HTR-8/SVneo (cell line): ENCODE measurements at places on chromosomes 16 and 17.

- DNase-seq = no peak
Observed at GRCh38 chr16:13560151-13560550, 359.8 kb upstream of the ERCC4 start.

DNA sequence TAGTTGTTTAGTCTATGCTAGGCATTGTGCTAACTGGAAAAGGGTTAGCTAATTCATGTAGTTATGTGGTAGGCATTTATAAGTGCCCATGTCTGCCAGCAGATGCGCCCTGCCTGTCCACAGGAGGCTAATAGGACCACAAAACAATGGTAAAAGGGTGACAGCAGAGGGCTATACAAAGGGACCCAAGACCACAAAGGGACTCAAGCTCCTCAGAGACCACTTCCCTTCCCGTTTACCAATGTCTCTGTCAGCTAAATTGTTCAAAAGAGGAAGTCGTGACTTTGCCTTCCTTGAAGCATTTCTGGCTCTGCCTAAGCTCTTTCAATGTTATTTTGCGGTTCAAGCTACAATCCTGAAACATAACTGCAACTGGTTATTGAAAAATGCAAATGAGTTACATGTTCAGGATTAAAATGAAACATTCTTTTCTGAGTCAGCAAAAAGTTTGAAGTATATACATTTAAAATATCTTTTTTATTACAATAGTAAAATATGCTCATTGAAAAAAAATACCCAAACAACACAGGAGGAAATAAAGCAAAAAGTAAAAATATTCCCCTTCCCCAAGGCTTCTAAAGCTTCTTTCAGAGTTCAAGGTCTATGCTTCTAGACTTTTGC is 149.2 kb downstream of the MAF start:
- no peak for DNase-seq

- peak; percentile 90 for DNase-seq
Observed at GRCh38 chr17:19004421-19005136, at the start of gene FAM83G. TSS of gene FAM83G (minus strand) at chr17:19004764. CDS start at chr17:19004041, 723 bp downstream.

GRCh38 chr16:48123104-48123788 is 32.5 kb downstream of the ABCC12 start:
- peak; percentile 87 for DNase-seq

- DNase-seq = no peak
Observed at GRCh38 chr17:9532715-9533114, 42.9 kb downstream of the STX8 start.

GRCh38 chr16:86085795-86086194 is 186.8 kb downstream of the IRF8 start:
- no peak for DNase-seq

- no peak for DNase-seq
Observed at GRCh38 chr16:74740795-74741304, 33.8 kb downstream of the FA2H start.

DNA sequence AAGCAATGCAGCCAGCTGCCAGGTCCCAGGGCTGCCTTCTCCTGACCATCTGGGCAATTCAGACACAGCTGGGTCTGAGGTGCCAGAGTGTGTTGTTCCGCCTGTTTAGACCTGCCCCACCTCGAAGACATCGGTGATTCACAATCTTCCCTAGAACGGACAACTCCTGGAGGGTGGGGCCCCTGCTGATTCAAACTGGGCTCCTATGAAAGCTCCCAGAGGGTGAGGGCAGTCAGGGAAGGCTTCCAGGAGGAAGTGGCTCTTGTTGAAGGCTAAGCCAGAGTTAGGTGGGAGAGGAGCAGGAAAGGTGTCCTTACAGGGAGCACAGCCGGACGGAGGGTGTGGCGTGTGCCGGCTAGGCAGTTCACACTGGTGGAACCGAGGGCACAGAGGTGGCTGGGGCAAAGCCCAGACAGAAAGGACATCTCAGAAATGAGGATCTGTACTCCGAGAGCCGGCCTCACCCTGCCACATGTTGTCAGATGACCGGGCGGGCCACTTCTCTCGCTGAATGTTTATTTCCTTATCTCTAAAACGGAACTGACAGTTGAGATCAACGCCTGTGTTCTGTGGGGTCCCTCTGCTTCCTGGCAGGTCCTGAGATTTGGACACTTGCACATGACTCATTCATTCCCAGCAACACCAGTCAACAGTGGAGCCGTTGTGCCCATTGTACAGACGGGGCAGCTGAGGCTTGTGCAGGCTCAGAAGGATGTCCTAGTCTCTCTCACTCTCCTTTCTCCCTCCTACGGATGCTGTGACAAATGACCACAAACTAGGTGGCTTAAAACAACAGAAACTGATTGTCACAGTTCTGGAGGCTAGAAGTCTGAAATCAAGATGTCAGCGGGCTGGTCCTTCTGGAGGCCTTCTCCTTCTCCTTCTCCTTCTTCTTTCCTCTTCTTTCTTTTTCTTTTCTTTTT is 26.9 kb upstream of the LITAF start:
- DNase-seq = no peak

- peak; percentile 94 for DNase-seq
Observed at GRCh38 chr17:78390241-78391050, 12.0 kb downstream of the PGS1 start.

DNA sequence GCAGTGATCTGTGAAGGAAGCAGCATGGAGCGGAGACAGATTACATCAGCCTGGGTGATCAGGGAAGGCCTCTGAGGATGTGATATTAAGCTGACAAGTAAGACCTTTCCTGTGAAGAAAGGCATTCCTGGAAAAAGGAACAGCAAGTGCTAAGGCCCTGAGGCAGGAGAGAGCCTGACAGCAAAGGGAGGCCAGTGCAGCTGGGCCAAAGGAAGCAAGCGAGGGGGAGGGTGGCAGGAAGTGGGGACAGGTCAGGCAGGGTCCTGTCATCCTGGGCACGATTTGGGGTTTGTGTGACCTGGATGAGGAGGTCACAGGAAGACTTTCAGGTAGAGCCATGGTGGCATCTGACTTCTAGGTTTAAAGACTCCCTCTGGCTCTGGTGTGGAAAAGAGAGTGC is 12.3 kb downstream of the CPNE2 start:
- no peak for DNase-seq

DNA sequence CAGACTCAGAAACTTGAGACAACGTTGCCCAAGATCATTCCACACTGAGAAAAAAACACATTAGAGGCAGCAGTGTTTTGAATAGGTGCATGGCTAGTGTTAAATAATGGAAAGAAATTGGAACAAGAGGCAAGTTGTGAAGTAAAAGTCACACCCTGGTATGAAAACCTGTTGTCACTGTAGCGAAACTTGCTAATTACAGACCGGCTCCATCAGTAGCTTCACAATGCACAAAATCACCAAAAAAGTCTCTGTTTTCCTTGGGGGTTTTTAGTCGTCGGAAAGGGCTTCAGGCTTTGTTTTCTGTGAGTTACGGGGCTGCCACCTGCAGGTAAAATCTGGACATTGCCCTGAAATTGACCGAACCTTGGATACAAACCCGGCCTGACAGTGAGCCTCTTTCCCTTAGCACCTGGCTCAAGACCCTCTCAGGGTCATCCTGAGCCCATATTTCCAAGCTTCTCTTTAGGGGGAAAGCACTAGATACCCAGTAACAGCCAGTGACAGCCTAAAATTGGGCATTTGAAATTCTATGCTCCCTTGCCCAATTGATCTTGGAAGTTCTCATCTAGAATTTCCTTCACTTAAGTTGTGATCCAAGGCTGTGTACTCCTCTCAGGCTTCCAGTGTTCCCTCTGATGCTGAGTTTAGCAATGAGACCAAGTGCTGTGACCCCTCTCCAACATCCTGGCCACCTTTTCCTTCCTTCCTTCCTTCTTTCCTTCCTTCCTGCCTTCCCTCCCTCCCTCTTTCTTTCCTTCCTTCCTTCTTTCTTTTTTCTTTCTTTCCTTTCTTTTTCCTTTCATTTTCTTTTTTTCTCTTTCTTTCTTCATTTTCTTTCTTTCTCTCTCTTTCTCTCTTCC is 7.2 kb upstream of the GRB2 start:
- DNase-seq = peak; percentile 77

- DNase-seq = no peak
Observed at GRCh38 chr17:77507111-77507885, 366.5 kb downstream of the SEC14L1 start.

DNA sequence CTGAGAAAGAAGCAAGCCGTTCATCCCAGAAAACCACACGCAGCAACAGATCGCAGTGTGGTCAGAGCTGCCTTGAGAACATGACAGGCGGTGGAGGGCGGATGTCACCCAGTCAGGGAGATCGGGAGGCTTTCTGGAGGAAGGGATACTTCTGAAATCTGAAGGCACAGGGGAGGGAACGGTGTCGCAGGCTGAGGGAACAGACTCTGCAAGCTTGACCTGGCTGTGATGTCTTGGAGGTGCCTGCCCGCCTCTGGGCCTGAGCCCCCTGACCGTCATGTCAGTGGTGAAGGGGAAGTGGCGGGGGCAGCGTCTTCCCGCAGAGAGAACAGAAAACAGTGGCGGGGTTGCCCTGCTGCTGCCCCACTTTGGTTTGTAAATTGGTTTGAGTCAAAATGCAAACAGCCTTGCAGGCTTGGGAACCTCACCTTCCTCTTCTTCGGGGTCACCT is 8.1 kb upstream of the ATP2A3 start:
- DNase-seq = no peak

DNA sequence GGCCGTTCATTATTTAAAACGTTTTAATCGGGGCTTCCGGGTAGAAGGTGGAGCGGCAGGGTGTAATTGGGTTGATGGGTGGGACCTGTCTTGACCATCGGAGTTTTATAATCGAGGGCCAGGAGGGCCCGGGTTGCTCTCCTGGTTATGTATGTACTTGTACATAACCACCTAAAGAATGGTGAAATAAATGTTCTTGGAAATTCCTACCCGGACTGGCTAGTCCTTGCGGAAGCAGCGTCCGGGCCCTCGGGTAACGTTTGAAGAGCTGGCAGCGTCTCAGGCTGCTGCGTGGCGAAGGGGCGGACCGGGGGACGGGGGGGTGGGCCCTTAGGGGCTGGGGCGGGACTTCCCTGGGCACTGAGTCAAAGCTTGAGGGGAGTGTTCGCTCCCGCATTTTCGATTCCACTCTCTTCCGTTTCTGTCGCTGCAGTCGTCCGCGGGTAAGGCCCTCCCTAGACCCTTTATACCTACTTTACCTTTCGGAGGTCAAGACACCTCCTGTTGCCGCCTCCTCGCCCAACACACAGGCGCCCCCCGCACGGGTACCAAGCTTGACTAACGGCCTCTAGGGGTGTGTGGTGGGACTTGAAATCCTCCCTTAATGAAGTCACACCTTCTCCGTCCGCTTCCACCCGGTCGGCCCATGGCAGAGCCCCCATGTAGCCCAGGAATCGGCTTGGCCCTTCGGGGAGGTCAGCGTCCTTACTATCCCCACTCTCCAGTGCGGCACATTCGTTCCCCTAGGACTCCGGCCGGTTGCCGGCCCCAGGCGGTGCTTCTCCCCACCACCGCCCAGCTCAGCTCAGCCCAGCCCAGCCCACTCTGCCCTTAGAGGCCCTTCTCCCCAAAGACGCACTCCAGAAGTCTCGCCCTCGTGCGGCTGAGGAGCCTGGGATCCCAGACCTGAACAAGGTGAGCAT is at the start of gene TMEM106A:
Gene TMEM106A, plus strand, starts transcription at position 396 of the 923 bp plus-strand sequence. CDS start 1,167 bp downstream, outside the sequence.
- DNase-seq = peak; percentile 97

DNA sequence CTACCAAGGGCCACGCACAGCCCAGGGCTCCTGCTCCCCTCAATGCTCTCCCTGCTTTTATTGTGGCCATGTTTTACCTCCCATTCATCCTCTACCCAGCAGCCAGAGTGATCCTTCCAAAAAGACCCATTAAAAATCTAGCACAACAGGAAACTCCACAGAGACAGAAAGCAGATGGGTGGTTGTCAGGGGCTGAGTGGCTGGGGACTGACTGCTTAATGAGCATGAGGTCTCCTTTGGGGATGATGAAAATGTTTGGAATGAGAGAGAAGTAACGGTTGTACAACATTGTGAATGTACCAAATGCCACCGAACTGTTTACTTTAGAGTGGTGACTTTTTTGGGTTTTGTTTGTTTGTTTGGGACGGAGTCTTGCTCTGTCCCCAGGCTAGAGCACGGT is 107.4 kb downstream of the GAS7 start:
- DNase-seq = no peak

GRCh38 chr16:12721841-12722421 is 81.8 kb downstream of the CPPED1 start:
- no peak for DNase-seq

- no peak for DNase-seq
Observed at GRCh38 chr16:58243528-58244004, 45.7 kb upstream of the CSNK2A2 start.

DNA sequence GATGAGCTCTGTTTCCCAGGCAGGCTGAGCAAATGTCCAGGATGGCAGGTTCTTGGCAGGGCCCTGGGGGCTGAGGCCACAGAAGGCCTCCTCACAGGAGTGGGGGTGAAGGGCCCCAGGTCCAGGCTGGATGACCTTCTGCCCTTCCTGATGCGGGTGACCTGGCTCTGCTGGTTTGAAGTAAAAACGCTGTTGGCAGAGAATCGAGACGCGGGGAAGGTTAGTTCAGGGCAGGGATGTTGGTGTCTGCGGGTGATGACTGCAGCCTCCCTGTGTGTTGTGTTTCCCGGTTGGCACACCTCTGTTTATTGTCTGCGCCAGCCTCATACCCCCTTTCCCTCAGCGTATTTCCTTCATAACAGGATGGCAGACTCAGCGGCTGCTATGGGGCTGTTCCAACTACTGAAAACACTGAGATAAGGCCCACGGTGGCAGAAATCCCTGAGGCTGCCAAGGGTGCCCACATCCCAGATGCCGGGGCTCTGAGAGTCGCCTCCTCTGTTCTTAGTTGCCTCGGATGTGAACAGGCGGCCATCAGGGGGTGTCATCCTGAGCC is 104.6 kb downstream of the METRNL start:
- no peak for DNase-seq

DNA sequence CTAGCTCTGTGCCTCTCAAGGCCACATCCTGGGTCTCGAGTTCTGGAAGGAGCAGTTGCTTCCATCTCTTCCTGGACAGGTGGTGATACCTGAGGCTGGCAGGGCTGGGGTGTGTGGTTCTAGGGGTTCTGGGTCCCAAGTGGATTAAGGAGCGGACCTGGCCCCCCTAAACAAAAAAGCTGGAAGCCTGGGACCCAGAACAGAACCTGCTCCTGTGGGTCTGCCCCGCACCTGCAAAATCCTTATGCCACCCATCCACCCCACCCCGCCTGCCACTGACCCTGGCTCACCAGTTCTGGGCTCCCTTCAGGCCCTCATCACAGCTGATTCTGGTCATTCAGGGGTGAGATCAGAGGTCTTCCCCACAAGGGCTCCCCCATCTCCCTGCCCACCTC is 44.8 kb downstream of the ADCY7 start:
- no peak for DNase-seq

- DNase-seq = no peak
Observed at GRCh38 chr17:50185631-50186471, 15.6 kb downstream of the COL1A1 start.

DNA sequence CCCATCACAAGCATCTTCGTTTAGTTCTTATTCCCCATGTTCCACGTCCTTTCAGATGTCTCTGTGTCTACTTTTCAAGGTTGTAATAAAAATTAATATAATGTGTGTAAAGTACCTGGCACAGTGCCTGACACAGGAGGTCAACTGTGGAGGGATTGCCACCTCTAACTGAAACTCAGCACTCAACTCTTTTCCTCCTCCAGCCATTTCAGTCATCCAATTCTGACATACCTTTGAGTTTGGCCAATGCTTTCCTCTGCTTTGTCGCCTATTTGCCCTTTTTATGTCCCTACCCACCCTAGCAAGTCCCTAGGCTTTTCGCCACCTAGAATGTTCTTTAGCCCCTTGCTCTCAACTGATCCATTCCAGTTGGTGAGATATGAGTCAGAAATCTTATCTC is 1.6 kb downstream of the UBE2Z start:
- DNase-seq = no peak

GRCh38 chr17:16150251-16150856 is 65.0 kb downstream of the NCOR1 start:
- DNase-seq = peak; percentile 21

GRCh38 chr17:63222655-63223054 is 223.5 kb downstream of the CYB561 start:
- DNase-seq = no peak

- DNase-seq = no peak
Observed at GRCh38 chr17:76545918-76546555, 6.2 kb downstream of the PRCD start.
